Stimulated activated CD8-positive, alpha-beta memory T cell treated with anti-CD3 and anti-CD28 coated beads, Interleukin-4, amount 100 ng/mL, for 1 hour (primary cell): ENCODE measurements at places on chromosomes 13 and 19.

DNA sequence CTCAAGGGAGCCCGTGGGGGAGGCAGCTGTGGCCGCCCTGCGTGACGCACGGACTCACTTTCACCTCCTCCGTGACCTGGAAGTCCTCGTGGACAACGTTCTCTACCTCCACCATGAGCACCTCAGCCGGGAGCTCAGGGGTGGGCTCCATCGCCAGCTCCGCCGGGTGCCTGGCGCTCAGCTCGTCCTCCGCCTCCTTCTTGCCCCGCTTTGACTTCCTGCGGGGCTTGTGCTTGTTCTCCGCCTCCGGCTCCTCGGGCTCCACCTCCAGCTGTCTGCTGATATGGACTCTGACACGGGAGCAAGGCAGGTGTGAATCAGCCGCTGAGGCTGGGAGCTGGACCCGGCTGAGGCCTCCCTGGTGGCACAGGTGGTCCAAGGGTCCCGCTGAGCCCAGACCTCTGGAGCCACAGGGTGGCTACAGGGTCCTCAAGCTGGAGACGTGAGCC, 8.2 kb downstream of the LONP1 start:
- no peak for DNase-seq

DNA sequence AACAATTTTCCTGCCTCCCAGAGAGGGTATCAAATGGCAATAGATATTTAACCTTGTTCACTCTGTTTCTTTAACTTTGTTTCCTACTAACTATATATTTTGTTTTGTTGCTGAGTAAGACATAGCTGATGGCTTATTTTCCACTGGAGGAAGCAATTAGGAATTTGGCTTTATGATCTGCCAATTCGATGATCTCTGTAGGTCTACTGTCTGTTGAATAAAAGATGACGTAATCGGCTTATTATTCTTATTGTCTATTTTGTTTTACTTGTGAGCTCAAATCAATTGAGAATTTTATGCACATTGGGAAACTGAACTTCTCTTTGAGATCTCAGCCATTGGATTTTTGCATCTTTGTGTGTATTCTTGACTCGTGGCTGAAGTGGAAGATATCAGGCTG, 862.6 kb downstream of the EFNB2 start:
- no peak for DNase-seq

- no peak for DNase-seq
Measured at GRCh38 chr19:20162821-20163220, 4.2 kb upstream of the ZNF486 start.

GRCh38 chr13:44872751-44873150, 116.5 kb downstream of the NUFIP1 start:
- DNase-seq: no peak

DNA sequence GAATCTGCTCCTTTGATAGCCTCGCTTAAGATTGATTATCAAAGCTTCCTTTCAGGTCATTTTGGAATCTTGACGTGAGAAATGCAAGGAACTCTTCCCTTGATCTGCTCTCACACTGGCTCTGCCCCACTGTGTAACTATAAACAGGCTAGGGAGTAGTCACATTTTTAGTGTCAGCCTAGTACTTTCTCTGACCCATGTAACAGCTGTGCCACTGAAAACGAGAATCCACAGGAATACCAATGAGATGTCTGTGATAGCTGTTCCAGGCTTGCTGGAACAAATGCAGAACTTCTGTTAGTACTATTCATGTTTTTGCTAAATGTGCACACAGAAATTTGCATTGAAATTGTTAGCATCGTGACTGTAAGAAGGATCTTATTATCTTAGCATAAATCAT, 221.3 kb downstream of the MYO16 start:
- no peak for DNase-seq

DNA sequence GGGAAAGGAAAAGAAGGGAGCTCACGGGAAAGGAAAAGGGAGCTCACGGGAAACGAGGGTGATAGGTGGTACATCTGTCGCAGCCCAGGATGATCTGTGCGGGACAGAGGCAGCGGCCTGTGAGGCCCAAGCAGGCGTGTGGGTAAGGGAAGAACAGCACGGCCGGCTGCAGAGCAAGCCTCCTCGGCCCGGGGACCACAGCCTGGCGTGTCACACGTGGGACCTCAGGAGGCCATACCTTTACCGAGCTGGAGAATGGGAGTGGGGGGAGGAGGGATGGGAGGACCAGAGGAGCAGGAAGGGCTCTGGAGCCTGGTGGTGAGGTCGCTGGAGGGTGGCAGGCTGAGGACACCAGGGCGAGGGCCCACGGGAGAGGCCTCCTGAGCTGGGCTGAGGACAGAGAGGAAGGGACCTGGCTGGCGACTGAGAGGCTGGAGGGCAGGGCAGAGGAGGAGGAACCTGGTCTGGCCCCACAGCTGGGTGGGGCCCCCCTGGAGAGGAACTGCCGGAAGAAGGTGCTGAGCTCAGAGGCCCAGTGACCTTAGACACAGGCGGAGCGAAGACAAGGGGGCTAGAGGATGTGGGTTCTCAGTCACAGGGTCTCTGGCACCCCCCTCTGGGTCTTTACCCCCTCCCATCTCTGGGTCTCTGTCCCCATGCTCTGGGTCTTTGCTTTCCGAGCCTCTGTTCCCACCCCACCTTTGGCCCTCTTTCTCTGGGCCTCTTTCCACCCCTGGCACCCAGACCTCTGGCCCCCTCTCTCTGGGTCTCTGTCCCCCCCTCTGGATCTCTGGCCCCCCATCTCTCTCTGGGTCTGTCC, 2.9 kb upstream of the FTL start:
- no peak for DNase-seq
